HuH-7 (cell line): ENCODE measurements at places on chromosomes 7 and 10.

DNA sequence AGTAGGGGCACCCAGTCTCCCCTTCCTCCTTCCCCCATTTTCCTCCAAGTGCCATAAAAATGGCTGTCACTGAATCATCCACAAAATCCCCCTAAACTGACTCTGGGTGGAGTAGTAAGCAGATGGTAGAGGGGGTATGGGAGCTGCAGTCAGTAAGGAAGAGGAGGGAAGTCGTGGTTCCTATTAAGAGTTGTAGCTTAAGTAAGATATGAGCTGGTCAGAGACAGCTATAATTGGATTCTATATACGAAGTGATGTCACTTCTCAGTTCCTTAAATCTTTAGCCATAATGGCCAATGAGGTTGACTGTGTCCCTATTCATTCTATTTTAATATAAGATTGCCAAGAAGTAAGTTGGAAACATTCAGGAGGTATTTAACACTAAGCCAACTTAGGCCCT, 131.7 kb downstream of the SLC16A9 start:
- no peak for DNase-seq

DNA sequence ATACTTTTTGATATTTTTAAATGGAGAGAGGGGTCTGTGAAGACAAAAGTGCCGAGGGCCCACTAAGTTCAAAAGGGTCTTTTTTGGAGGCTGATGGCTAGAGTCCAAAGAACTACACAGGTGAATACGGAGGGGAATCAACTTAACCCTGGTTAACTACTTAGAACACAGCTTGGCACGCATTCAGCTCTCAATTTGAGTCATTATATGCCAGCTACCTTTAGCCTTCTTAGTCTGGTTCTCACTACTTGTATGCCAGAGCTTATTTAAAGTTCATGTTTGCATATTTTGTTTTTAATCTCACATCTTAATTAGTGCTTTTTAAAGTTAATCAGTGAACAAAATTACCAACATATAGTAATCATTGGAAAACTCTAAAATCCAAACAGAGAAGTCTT, 80.8 kb downstream of the VWDE start:
- DNase-seq: no peak

- no peak for DNase-seq
Measured at GRCh38 chr7:127732306-127732705, 80.3 kb downstream of the SND1 start.

GRCh38 chr10:109126541-109126940, 796.8 kb downstream of the XPNPEP1 start:
- DNase-seq: no peak

DNA sequence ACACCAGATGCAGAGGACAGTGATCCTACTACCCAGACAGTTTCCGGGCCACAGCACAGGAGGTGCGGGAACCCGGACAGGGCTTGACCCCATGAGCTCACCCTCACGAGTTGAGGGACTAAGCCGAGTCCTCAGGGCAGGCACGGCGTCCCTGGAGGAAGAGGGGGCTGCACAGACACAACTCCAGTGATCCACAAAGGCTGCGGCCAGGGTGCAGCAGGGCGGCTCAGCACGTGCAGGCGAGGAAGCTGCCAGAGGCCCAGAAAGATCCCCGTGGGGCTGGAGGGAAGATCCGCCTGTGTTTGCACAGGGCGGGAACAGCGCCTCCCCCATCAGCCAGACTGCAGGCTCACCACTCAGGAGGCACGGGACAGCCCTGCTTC, 45.9 kb upstream of the TMEM72 start:
- DNase-seq: no peak

DNA sequence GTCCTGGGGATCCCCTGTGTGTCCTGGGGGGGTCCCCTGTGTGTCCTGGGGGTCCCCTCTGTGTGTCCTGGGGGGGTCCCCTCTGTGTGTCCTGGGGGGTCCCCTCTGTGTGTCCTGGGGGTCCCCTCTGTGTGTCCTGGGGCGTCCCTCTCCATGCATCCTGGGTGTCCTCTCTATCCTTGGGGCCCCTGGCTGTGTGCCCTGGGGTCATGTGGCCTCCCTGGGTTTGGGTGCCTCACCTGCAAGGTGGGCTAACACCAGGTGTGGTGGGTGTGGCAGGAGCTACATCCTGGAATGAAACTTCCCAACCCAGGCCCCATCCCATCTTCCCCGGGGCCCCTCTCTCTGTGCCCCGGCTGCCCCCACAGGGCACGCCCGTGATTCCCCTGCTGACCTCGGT, 4.9 kb downstream of the CYP2W1 start:
- no peak for DNase-seq

GRCh38 chr10:126939706-126940105, 34.5 kb downstream of the DOCK1 start:
- DNase-seq: no peak

GRCh38 chr10:103894441-103894864, 23.5 kb downstream of the STN1 start:
- DNase-seq: no peak

DNA sequence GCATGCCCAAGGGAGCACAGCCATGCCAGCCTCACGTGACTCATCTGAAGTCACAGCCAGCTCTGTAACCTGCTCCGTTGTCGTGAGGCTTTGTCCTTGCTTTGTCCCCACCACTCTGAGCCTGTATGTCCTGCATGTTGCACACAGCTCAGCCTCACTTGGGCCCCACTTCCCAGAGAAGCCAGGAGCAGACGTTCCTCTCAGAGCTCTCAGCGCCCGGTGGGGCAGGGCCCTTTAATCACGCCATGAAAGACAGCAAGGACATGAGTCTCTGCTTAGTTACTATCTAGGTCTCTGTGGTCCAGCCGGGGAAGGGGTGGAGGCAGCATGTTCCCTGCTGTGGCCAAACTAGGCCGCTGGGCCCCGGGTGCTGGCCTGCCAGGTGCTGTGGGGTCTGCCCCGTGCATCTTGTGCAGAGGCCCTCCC, 127.4 kb upstream of the FAM20C start:
- no peak for DNase-seq

GRCh38 chr10:88733215-88733614, 26.6 kb upstream of the LIPN start:
- no peak for DNase-seq

DNA sequence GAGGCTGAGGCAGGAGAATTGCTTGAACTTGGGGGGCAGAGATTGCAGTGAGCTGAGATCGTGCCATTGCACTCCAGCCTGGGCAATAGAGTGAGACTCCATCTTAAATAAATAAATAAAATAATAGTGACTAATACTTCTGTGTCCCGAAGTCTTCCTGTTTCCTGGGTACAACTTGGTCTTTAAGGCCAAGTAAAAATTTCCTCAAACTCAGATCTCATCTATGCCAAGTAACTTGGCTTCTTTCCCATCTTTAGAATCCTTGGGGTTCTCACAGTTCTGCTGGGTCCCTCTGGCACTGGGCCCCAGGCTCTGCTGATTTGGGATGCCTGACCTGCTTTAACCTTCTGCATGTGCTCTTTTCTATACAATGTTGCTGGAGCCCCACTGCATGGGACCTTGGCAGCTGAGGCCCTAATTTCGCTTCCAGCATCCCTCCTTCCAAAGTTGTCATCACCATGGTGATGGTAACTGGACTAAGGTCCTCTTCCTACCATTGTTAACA, 22.7 kb upstream of the AKR1B10 start:
- no peak for DNase-seq

DNA sequence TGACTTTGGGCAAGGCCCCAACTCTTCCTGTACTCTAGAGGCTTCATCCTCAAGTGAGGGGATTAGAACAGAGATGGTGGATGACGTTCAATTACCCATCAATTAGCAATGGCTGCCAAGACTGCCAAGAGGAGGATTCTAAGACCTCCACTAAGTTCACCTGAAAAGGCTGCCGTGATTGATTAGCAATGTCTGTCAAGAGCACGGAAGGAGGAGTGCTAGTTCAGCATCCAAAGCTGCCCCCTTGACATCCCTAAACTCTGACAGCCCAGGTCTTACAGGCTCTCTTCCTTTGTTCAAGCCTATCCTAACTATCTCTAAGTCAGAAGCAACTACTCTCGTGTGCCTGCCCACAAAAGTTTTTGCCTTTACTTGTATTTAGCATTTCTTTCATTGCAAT, 68.4 kb downstream of the FAM53B start:
- DNase-seq: no peak

DNA sequence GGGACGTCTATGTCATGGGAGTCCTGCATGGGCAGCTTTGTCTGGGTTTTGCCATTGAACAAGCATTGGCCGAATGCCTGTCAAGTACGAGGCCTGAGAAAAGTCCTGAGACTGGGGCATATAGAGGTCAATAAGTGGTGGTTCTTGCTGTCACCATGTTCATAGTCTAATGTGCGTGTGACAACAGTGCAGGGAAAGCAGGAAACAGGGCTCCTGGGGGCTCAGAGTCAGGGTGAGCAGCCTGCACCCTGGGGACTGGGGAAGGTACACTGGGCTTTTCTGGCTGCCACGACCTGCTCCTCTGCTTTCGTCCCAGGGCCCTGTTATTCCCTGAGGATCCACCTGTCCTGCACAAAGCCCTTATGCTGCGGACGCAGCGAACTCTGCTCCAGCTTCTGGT, 21.3 kb downstream of the FAM241B start:
- no peak for DNase-seq

- DNase-seq: no peak
Measured at GRCh38 chr7:139598642-139599041, 75.2 kb downstream of the CLEC2L start.

DNA sequence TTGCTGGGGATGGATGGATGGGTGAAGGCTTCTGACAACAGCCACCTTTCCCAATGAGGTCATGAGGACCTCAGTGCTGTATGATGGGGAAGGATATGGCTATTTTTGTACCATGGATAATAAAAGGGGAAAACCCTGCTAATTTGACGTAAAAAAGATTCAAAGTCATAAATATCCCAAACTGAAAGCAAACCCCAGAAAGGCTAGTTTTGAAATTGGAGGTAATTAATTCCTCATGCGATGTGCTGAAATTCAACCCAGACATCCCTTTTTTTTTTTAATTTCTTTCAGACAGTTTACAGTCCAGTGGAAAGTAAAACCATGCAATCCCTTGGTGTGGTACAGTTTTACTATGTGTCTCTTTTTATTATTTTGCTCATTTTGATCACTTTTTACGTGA, 254.5 kb upstream of the BMPER start:
- DNase-seq: no peak

- no peak for DNase-seq
Measured at GRCh38 chr10:116044801-116045248, 228.2 kb downstream of the GFRA1 start.

DNA sequence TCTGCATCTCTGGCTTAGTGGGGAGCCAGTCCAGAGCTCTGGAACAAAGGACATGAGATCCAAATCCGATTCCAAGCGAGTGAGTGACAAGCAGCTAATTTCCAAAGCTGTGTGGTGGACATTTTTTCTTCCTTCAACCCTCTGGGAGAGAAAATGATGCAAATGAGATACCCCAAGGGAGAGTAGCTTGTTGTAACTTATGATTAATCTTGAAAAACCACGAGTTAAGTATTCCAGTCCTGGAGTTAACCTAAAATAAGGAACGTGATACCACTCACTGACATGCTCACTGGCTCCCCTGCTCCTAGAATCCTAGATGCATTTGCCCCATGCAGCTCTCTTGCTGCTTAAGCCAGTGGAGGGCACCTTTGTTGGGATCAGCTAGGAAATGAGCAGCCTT, 116.0 kb upstream of the HABP2 start:
- DNase-seq: no peak

DNA sequence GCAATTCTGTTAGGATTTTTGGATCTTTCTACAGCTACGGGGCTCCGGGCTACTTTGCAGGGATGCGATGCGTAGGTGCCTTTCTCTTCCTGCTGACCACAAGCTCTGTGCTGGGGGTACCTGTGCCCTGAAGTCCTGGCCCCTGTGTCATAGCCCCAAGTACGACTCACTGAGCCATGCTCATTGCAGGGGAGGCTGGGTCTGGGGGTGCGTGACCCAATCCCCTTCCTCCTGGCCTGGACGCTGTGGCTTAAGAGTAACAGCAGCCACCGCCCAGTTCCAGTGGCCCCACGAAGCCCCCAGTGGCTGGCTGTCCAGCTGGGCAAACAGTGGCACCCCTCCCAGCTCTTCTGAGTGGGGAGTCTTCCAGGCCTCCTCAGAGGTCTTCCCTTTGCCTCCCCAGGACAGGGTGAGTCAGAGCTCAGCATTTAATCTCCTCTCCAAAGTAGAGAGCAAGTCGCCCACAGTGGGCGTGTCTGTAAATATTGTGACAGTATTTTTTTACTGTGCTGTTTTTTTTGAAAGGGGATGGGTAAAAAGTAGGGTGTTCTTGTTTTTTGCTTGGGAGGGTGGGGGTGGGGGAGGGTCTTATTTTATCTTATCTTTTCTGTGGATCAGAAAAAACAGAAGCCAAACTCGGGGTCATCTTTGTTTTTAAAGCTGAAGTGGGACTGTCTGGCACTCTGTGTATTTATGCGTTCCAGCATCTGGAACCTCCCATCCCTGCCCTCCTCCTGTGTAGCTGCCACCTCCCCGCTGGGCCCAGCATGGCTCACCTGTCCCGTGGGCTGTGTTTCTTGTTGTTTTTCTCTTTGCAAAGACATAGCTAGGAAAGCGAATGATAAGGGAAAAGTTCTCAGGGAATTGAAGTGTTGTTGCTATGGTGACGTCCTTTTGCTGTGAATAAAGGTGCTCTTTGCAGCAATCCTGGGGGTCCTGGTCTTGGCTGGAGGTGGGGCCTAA, 8.2 kb downstream of the LFNG start:
- DNase-seq: peak; percentile 73

DNA sequence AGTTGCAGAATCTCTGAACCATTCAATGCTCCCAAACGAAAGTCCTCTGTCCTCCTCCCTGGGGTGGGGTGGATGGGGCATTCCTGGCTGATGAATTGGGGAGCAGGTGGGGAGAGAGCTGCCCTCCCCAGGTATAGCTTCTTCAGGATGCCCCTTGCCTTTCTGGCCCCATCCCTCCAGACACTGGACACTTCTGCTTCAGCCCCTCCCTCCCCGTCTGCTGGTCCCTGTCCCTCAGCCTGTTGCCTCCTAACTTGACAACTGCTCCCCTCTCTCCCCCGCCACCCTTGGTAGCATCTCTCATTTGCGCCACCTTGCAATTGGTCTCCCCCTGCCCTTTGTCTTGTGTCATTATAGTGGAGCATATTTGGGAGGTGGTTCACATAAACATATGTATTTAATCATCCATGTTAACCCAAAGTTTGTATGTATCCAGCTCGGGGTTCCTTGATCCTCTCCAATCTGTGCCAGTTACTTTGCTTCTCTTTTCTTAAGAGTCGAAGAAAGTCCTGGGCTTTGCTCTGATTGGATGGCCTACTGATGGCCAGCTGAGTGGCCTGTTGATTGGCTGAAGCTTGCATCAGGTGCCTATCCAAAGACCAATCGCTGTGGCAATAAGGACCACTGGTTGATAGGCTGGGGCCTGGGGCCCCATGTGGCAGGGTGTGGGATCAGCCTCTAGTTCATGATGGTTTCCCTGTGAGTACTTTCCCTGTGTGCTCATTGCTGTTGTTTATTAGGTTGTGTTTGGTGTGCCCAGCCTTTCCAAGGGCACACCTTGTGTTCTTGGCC, 4.0 kb upstream of the GCK start:
- no peak for DNase-seq

GRCh38 chr10:84547616-84548015, 219.2 kb downstream of the CCSER2 start:
- no peak for DNase-seq
